ENCODE measurements at places on chromosomes 3 and 15.
A peak's percentile ranks its signal among the peaks of the same experiment; 100 is the strongest.

DNA sequence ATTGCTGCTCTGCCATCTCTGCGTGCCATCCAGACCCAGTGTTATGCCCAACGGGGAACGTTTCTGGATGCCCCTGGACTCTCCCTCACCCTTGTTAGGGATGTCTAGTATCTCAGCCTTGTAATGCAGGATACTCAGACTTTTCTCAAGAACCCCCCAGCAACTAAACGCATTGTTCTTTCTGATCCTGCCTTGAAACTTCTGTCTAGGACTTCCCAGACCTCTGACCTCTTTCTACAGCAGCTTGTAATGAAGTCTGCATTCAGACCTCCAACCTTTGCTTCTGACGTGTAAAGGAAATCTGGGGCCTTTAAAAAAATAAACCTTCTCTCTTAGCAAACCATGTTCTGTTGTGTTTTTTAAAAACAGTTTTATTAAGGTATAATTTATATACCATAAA lies 139.5 kb downstream of the KCNAB1 start:
- no peak for DNase-seq

GRCh38 chr3:194132465-194133286 lies 3.3 kb upstream of the HES1 start:
- DNase-seq = no peak

DNA sequence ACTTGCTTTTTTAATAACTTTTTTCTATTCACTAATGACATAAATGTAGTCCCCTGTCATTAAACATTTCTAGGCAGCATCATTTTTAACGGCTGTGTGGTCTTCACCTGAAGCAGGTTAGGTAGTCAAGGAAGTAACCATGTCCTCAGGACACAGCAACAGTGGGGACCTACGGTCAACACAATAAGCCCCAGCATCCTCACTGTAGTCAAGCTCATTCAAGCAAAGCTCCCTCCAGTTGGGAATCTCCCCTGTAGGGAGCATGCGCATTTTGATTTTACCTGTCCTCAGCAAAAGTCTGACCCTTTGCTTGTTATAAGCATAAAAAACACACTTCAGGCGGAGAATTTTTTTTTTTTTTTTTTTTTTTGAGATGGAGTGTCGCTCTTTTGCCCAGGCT lies 151.4 kb downstream of the SHQ1 start:
- no peak for DNase-seq

GRCh38 chr3:196207159-196207832 lies 3.9 kb downstream of the ZDHHC19 start:
- no peak for DNase-seq

- DNase-seq = no peak
Observed at GRCh38 chr3:54888873-54889272, 39.0 kb downstream of the LRTM1 start.

GRCh38 chr3:53845881-53846133 lies 412 bp downstream of the CHDH start:
- no peak for DNase-seq

DNA sequence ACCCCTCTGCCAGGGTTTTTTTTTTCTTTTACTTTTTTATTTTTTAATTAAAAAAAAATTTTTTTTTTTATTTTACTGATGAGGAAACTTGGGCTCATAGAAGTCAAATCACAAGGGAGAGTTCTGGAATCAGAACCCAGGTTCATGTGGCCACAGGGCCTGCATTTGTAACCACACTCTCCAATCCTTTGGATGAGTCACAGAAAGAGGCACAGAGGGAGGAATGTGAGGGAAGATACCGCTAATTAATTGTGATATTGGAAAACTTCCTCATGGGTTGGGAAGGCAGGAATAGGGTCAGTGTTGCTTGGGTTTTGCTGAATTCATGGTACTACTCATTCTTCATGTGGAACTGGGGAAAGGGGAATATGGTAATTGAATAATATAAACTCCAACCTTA lies 132.9 kb upstream of the SLC6A11 start:
- DNase-seq = no peak

GRCh38 chr3:71536376-71536965 lies 47.1 kb downstream of the FOXP1 start:
- DNase-seq = peak; percentile 30

GRCh38 chr3:47010910-47011309 lies 31.4 kb downstream of the NBEAL2 start:
- DNase-seq = no peak

- no peak for DNase-seq
Observed at GRCh38 chr15:70297465-70298058, 199.8 kb upstream of the TLE3 start.

DNA sequence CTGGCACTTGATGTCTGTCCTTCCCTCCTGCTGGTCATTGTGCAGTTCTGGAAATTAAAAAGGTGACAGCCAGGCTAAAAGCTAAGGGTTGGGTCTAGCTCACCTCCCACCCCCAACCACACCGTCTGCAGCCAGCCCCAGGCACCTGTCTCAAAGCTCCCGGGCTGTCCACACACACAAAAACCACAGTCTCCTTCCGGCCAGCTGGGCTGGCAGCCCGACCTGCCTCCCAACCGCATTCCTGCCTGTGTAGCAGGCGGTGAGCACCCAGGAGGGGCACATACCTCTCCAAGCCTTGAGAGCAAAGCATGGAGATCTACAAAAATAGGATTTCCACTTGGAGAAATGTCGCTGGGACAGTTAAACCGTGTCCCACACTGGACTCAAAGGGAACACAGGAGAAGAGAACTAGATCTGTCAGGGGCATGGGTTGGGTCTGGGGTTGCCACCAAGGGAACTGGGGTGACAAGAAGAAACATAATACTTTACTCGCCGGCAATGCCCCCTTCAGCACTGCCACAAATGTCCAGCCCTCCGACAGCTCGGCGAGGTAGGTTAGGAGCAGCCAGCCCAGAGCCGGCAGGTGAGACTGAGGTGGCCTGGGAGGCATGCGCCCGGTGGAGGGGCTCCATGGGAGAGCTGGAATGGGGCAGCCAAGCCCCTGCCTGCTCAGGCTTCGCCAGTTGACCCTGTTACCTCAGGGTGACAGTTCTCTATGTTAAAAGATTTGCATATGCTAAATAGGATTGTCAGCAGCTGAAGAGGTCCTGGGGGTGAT lies 52.2 kb downstream of the EXOG start:
- no peak for DNase-seq

DNA sequence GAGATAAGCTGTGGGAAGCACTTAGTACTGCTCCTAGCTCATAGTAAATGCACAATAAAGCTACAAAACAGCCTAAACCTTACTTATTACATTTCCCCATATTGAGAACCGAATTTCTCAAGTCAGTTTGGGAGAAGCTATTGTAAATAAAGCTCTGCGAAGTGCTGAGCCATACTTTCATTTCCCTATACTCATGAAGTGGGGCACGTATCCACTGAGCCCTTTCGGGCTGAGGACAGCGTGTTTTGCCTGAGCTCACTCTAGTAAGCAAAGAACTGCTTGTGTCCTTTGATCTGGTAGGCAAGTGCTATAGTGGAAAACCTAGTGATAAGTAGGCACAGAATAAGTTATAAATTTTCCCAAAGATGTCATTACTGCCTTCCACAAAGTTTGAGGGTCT lies 165.0 kb downstream of the RSL24D1 start:
- DNase-seq = peak; percentile 76

- no peak for DNase-seq
Observed at GRCh38 chr3:122977746-122978466, 49.7 kb downstream of the SEMA5B start.

- DNase-seq = peak; percentile 29
Observed at GRCh38 chr3:153250446-153250845, 88.4 kb downstream of the RAP2B start.

DNA sequence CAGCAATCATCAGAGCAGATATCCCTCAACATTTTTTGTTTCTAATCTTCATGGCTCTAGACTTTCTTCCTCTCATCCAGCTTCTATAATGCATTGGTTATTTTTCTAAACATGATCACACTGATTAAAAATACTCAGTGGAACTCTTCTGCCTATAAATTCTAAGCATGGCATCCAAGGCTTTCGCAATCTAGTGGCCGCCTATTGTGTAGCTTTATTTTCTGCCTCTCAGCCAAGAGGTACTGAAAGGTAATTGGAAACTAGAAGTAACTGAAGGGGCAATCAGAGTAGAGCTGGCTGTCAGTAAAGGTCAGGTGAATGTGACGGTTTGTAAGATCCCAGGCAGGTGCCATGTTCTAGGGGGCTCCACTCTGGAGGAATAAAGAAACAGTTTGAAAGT lies 33.4 kb downstream of the OXSM start:
- no peak for DNase-seq

DNA sequence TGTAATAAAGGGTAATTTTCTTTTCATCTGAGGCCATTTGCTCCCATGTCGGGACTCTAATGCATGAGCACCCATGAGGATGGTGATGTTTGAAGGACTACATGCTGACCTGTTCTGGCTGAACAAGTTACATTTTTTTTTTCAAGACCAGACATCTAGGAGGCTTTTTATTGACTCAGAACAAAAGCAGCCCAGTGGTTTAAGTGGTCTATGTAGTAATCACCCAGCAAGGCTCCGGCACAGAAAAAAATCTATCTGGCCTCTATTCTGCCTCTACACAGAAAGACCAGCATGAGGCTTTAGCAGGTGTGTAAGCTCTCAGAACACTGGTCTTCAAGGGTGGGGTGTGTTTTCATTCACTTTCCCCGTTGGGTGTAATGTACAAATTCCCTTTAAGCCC lies 95.1 kb upstream of the ZBED2 start:
- DNase-seq = peak; percentile 15

DNA sequence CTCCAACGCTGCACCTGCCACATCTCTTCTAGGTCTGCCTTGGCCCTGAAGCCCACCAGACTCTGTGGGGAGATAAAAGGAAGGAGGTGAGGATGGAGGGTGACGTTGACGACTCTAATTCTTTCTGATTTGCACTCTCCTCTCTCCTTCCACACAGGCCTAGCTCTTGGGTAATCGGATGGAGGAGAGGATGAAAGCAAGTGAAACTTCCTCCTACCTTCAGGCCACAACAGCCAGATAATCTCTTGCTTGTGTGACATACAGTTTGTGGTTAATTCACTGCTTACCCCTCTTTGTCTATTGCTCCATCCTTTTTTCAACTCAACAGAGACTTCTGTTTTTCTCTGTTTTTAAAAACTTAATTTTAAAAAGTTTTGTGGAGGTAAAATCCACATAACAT lies 208.1 kb downstream of the SV2B start:
- peak; percentile 94 for DNase-seq

- DNase-seq = no peak
Observed at GRCh38 chr15:54502416-54503075, 524.3 kb downstream of the UNC13C start.

- DNase-seq = no peak
Observed at GRCh38 chr3:166071-166470, 30.5 kb upstream of the CHL1 start.

DNA sequence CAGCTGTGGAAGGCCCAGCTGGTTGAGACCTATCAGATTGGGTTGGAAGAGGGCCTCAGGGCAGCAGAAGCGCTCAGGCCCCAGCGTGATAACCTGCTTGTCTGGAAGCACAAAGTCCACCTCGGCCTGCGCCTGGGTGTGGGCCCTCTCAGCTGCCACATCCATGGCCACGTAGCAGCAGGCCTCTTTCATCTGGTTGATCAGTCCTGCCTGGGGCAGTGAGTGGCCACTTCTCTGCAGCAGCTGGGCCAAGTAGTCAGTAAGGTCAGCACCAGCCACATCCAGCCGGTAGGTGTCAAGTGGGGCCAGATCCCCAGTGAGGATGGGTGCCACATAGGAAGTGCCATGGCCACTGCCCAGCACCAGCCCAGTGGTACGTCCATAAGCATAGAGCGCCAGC lies 3.9 kb upstream of the CAMKV start:
- no peak for DNase-seq

DNA sequence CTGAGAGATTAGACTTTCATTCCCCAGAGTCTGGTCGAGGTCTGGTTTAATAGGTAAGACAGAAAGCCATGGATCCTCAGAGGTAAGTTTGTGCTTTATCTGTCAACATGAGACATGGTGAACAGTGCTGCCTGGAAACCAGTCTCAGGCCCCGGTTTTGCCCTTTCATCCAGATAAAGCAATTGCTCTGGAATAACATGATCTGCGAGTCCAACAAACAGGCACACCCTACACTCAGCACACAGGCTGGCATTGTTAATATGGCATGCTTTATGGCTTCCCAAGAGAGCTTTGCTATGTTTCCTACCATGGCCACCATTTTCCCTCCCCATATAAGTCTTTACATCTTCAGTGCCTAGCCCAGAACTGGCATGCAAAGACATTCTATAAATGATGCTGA lies 30.1 kb upstream of the MNS1 start:
- no peak for DNase-seq

GRCh38 chr3:30664884-30665283 lies 58.5 kb downstream of the TGFBR2 start:
- peak; percentile 23 for DNase-seq

GRCh38 chr3:172142864-172143451 lies 103.6 kb downstream of the FNDC3B start:
- no peak for DNase-seq

DNA sequence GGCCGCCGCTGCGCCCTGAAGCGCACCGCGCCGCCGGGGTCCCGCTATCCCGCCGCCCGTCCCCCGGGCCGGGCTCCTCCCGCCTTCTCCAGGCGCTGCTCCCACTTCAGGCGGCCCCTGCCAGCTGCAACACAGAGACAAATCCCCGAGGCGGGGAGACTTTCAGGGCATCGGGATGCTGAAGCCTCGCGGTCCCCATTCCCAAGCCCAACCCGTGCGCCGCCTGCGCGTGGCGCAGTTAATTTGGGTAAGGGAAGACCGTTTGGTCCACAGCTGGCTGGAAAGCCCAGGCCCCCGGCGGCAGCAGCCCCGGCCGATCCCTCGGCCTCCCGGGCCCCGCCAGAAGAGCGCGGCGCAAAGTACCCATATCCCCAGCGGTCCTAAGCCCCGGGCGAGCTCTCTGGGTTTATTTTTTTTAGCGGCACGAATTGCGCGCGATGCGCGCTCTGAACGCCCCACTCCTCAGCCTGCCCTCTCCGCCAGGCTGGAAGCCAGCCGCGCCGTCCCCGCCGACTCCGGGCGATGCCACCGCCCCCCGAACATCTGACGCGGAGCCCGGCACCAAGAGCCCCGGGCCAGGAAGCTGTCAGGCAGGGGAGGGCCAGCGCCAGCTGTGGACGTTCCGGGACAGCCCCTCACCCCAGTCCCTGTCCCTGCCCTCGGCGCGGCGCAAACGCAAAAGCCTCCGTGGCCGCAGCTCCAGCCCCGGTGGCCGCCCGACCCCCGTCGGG lies 517 bp downstream of the FBN1 start:
- no peak for DNase-seq

DNA sequence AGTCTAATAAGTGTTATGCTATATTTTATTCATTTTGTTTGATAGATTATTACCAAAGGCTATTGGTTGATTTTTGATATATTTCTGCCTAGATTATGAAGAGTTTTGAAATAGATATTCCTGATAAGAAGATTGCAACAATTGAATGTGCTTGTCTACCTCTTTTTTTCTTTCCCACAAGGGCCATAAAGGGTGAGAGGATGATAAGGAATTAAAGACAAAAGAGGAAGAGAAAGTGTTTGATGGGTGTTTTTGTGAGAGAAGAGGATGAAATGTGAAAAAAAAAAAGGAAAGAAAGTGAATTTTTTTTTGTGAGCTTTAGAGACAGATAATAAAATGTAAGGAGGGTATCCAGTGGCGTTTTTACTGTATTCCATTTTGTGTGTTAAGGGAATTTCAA lies 244.4 kb downstream of the CHST2 start:
- peak; percentile 52 for DNase-seq

GRCh38 chr3:70992131-70992530 lies 591.4 kb downstream of the FOXP1 start:
- DNase-seq = no peak
